ENCODE measurements at places on chromosomes 4 and X.

- no peak for DNase-seq
Measured at GRCh38 chr4:6134612-6135220, 65.6 kb downstream of the JAKMIP1 start.

- DNase-seq, result no peak
Measured at GRCh38 chr4:100782356-100782755, 264.5 kb upstream of the EMCN start.

DNA sequence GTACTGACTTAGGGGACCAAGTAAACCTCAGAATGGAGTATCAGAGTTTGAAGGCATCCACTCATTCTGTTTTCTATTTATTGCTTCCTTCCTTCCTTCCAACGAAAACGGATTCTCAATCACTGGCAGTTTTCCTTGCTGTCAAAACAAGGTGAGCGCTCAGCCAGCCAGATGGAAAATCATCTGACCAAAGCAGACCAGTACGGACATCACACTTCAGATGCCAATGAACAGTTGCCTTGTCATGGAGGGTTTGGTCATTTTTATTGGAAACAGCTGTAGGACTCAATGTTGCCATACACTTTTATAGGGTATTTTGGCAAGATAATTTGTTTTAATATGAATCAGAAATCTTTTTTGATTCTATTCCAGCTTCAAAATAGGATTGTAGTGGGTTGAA, 16.6 kb downstream of the GEMIN8 start:
- peak; percentile 86 for DNase-seq

- peak; percentile 92 for DNase-seq
Measured at GRCh38 chr4:122798101-122798500, 28.5 kb upstream of the FGF2 start.

GRCh38 chr4:54937501-54937900, 187.9 kb downstream of the KDR start:
- DNase-seq, result no peak

- DNase-seq, result peak; percentile 36
Measured at GRCh38 chr4:17316566-17316965, 195.3 kb downstream of the QDPR start.

GRCh38 chr4:151743128-151743854, 17.5 kb downstream of the GATB start:
- no peak for DNase-seq
